ENCODE measurements at places on chromosomes 3 and 15.

- DNase-seq = no peak
These were observed 340.0 kb upstream of the TMCO5A start for GRCh38 chr15:37594417-37594816.

- no peak for DNase-seq
These were observed 2.1 kb downstream of the FAM240A start for GRCh38 chr3:46614431-46614830.

DNA sequence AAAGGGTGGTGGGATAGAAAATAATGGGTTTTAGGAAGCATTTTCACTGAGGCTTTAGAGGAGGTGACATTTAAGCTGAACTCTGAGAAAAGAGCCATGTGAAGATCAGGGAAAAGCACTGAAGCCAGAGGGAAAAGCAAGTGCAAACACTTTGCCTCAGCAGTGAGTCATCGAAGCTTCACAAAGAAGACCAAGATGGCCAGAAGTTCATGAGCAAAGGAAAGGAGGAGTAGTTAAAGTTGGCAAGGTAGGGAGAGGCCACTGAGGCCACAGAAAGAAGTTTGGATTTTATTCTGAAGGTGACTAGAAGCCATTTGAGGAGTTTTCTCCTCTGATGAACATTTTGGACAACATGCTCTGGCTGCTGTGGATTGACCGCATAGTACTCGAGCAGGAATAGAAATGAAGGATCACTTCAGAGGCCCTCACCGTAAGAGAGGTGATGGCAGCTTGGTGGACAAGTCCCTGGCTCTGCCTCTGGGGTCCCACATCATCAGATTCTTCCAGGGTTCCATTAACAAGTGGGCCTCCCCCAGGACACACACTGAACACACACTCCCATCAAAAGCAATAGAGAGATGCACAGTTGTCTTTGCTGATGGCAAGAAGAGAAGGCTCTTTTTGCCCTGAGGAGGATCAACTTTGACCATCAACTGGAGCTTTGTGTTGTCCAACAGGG lies 75.5 kb downstream of the TOP2B start:
- no peak for DNase-seq

DNA sequence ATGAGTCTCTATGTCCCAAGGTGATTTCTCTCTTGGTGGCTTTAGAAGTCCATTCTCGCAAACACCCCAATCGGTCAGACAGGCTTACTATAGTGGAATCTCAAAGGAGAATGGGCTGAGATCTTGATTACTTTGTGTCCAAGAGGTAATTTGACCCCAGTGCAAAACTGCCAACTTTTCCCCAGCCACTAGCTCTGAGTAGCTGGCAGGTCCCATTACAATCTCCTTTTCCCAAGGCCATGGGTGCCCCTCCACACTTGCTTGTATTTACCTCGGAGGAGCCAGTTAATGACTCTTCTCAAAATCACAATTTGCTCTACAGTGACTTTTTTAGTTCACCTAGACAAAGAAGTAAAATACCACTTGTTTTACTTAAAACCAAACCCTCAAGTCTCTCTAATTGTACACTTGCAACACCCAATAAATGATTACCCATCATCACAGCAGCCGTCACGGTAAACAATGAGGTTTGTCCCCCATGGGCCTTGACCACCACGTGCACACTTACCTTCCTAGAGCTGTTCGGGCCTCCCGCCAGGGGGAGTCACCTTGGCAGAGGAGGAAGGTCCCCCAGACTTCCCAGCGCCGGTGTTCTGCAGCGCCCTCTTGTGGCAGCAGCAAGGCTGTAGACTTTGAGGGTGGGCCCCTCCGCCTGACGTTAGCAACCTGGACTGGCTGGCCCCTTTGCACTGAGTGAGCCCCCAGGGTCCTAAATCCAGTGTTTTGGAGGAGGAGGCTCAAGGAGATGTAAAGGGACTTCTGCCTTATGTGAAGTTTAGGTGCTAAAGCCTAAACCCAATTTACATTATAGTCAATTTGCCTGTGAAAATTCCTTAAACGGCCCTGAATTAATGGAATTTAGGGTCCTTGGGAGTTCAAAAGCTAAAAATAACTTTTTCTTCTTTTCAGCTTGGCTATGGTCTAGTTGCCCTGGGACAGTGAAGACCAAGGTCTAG lies 18.7 kb upstream of the HDAC11 start:
- peak; percentile 69 for DNase-seq

GRCh38 chr15:92244703-92245102 lies 149.0 kb upstream of the ST8SIA2 start:
- DNase-seq = no peak

DNA sequence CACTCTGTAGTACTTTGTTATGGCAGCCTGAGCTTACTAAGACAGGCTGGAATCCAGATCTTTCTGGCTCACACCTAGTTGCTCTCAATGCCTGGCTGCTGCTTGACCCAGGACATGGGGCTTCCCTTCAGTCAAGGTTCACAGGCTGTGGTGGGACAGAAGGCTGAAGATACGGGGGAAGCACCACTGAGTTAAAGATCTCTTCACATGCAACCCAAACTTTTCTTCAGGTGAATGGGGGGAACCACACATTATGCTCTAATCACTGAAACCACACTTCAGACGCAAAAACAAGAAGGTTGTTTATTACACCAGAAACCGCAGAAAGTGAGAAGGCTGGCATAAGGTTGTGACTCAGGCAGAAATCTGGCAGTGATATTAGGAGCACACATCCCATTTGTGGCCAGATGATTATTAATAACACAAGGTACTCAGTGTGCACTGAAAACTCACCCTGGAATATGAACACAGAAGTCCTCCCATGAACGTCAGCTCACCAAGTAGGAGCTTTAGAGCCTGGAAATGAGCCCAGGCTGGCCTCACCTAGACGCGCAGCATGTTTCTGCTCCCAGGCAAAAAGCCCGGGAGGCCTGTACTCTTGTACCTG lies 230.5 kb upstream of the CHRNA7 start:
- no peak for DNase-seq

GRCh38 chr3:189282741-189283140 lies 111.0 kb downstream of the TPRG1 start:
- no peak for DNase-seq

GRCh38 chr3:119098003-119098402 lies 48.0 kb upstream of the TEX55 start:
- no peak for DNase-seq

DNA sequence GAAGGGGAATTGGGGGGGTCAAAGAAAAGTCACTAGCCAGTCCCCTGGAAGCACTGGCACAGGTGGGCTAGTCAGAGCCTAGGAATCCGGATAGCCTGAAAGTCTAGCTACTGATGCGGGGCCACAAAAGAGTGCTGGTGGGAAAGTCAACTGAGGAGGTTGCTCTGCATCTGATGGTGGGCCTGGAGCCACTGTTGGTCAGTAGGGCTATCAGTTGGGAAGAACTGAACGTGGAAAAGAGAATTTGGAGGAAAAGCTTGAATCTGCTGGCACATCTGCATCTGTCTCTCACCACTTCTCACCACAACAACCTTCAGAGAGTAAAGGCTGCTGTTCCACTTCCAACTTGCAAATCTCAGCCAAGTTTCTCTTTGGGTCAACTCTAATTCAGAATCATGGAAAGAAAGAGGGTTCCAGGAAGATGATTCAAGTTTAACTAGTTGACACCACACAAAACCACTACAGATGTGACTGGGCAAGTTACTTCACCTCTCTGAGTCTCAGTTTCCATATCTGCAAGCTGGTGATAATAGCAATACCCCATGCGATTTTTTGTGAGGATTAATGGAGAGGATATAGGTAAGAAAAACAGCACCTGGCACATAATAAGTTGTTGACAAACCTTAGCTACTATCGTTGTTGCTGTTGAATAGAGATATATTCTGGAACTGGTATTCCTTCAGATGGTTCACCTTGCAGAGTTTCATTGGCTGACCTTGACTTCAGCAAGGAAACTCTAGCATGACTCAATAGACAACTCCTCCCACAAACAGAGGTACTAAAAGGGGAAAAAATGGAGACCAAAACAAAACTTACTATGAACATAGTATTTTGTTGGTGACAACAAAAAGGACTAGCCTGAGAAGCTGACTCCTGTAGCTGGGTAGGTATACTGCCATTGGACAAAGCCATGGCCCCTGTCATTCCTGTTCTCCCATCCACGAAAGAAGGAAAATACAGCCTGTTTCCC lies 280.2 kb upstream of the STT3B start:
- no peak for DNase-seq

DNA sequence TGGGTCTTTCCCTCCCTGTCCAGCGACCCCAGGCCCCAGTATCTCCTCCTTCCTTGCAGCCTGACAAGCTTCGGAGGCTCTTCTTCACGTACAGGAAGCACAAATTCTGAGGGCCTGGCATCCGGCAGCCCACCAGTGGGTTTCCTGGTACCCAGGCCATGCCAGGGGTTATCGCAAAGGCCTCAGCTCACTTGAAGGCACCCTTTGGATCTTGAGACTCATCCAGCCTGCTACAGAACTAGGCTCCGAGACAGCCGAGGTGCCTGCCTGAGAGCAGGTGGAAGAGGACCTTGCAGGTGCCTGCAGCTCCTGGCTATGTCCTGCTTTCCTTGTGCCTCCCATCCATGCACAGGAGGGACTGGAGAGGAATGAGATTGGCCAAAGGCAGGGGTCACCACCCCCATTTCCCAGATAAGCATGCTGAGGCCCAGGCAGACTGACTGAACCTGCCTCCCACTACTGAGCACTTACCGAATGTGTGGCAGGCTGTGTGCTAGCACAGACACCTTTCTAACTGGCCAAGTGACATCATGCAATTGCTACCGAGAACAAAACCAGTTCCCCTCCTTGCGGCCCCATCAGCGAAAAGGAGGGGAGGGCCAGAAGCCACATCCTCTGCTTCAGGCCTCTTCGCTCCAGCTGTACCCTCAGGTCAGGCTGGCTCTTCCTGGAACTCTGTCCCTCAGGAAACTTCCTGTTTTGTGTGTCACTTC lies 11.2 kb downstream of the SH2D7 start:
- DNase-seq = no peak

DNA sequence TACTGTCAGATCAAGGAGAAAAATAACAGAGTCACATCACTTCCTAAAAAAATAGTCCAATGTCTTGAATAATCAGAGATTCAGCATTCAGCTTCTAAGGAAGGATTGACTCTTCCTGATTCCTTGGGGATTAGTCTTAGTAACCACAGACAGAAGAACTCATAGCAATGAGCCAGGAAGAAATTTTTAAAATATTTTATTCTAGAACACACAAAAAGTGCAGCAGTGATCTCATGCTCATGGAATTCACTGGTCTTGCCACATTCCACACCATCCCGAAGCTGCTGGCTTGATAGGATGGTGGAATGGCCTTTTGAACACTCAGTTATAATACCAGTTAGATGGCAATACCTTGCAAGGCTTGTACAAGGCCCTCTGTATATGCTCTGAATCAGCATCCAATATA lies 43.0 kb upstream of the ABI3BP start:
- DNase-seq = no peak

- DNase-seq = no peak
These were observed 60.7 kb upstream of the SGO1 start for GRCh38 chr3:20246662-20247061.

DNA sequence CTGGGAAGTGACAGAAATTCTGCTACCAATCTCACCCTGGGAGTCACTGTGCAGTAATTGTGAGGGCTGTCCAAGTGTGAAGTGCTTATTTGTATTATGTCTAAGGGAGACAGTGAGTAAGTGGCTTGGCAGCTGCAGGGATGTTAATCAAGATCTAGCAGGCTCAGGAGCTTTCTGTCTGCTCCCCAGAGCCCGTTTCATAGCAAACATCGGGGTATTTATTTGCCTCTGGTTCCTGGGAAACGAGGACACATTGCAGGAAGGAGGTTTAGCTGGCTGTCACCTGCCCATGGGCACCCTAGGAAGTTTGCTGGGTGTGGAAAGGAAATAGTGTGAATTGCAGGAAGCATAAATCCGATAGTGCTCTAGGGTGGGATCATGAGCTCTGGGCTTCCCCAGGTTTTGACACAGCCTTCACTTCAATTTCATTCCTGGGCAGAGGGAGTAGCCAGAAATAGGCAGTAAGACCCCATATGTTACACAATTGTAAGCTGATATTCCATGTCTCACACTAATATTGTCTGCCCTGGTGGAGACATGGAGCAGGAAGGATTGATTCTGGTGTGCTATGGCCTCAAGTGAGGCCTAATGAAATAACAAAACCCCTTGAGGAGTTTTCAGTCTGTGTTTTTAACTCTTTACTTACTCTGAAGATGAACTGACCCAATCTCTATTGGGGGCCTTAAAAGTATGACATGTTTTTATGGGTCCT lies 74.1 kb upstream of the MITF start:
- peak; percentile 45 for DNase-seq

DNA sequence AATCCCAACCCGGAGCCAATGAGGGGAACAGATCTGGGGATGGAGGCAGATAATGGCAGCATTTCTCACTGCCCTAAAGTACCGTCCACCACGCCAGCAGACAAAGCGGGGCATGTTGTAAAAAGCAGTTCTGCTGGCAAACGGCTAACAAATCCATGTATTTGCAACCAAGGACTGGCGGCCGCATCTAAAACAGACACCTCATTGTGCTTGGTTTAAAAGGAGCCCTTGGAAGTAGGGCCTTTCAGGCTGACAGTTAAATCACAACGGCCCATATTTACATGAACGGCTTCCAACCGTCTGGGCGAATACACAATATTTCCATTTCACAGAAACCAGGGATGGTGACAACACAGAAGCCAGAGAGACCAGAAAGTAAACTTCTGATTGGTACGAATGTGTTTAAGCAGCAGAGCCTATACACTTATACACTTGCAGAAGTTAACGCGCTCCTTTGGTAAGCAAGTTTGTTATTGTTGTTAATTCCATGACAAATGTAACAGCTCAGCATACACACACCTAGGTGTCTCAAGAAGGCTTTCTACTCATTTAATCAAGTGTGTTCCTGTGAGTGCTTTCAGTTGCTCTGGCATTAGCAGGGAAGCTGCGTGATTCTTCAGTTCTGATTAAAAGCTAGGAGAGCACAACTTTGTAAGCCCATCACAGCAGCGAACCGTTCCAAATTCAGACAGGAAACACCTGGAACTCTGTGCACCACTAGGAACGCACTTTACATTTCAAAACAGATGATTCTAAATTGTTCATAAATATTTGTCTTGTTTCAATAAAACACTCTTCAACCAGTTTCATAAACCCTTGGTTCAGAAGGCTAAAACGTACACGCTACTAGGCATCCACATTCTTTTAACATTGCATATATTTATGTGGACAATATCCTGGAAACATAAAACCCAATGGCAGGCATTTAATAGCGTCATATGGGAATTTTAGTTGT lies 112.9 kb downstream of the PDZRN3 start:
- peak; percentile 44 for DNase-seq

GRCh38 chr3:47411696-47412452 lies 31.1 kb downstream of the PTPN23 start:
- DNase-seq = no peak

GRCh38 chr3:95424279-95424678 lies 1361.4 kb downstream of the NSUN3 start:
- DNase-seq = no peak

GRCh38 chr3:31105011-31105410 lies 210.6 kb upstream of the GADL1 start:
- DNase-seq = no peak

- no peak for DNase-seq
These were observed 72.5 kb upstream of the ADAMTS9 start for GRCh38 chr3:64760258-64760657.
